ENCODE measurements at places on chromosomes 7 and 10. TPM values are rescaled to one million over a fixed set of nuclear protein-coding genes. Genes with fewer than 3 reads are reported as not detected.

GARIN1A gene
- 0.18 TPM for total RNA-seq

SKIDA1 gene
- total RNA-seq, result 0.56 TPM

C10orf53 gene
- not detected for total RNA-seq

NRG3 gene
- total RNA-seq, result not detected

NUDT5 gene
- 70.1 TPM for total RNA-seq

OR2AE1 gene
- 0.18 TPM for total RNA-seq

SLC16A9 gene
- 0.18 TPM for total RNA-seq

TLX1 gene
- total RNA-seq, result not detected

DKK1 gene
- 74.7 TPM for total RNA-seq

NXPH1 gene
- not detected for total RNA-seq

GRID2IP gene
- not detected for total RNA-seq

ANKRD61 gene
- total RNA-seq, result under 0.01 TPM

Data from IMR-90 (cell line).